Stimulated activated CD8-positive, alpha-beta memory T cell treated with anti-CD3 and anti-CD28 coated beads, Interleukin-4, amount 100 ng/mL, for 1 hour (primary cell): ENCODE measurements at places on chromosomes 16 and 17.

- DNase-seq: no peak
Observed at GRCh38 chr17:68910251-68910705, 44.9 kb downstream of the ABCA8 start.

- DNase-seq: peak; percentile 22
Observed at GRCh38 chr17:58156839-58157803, 8.9 kb downstream of the OR4D1 start.

DNA sequence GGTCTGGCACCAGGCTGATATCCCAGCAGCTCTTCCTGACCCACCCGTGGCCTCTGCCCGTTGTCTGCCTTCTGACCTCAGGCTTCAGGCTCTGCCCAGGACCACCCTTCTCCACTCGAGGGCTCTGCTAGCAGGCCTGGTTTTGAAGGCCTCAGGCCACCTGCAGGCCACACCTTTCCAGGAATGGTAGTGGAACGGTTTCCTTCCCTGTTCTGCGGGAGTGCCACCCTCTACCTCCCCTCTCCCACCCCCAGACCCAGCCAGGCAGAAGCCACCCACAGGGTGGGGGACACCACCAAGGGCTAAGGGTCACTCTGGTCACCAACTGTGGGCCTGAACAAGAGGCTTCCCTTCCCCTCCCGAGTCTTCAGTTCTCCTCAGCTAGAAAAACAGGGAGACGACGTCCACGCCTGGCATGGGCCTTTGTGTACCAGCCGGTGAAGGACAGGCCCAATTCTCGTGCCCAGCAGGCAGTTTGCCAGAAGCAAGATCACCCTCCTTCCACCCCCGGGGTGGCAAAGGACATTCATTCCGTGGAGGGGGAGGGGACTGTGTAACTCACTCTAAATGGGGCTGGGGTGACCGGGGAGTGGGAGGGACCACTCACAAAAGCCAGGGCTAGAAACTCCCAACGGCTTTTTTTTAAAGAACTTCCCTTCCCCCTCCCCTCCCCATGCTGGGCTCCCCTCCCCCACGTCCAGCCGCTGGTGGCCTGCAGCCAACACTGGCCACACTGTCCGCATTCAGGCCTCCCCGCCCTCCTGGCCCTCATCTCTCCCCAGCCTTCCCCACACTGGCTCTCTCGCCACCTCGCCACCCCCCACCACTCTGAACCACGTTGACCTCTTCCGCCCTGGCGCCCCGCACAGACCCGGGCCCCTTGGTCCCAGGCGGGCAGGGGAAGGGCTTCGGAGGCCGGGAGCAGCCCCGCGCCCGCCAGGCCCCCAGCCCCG lies 7.7 kb downstream of the CBX4 start:
- no peak for DNase-seq

DNA sequence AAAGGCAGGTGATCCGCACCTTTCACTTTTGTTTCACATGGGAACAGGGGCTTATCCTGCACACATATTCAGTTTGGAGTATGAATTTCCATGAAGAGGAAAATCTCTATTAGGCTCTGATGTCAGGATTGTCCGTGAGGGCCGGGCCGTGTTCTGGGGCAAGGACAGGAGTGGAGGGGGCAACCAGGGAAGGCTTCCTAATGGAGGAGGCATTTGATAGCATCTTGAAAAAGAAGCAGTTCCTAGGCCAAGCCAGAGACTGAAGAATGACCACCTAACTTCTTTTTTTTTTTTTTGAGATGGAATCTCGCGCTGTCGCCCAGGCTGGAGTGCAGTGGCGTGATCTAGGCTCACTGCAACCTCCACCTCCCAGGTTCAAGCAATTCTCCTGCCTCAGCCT lies 174.2 kb downstream of the SEC14L1 start:
- no peak for DNase-seq

- DNase-seq: no peak
Observed at GRCh38 chr16:88922114-88922825, 54.7 kb downstream of the CBFA2T3 start.

- DNase-seq: no peak
Observed at GRCh38 chr16:49061137-49061714, 220.4 kb downstream of the CBLN1 start.

GRCh38 chr16:47644166-47644565 lies 183.0 kb downstream of the PHKB start:
- no peak for DNase-seq
